ENCODE measurements at places on chromosomes 2 and 18.

DNA sequence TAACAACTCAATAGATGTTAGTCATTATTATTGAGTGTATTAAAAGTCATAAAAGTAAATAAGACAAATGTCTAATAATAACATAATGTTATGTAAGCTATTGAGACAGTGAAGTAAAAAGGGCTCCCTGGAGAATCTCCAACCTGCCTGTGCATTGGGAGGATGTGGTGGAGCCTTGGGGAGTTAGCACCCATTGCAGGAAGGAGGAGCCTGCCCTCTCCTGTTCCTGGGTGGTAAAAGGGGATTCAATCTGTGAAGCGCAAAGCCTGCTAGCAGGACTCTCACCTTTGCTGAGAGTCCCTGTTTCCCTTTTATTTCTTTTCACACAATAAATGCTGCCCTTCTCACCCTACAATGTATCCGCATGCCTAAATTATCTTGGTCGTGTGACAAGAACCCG, 206.1 kb downstream of the RAB3GAP1 start:
- DNase-seq, result no peak

- DNase-seq, result no peak
Observed at GRCh38 chr18:28095041-28095440, 81.9 kb downstream of the CDH2 start.

GRCh38 chr2:39525636-39526412, 88.7 kb upstream of the MAP4K3 start:
- DNase-seq, result no peak

DNA sequence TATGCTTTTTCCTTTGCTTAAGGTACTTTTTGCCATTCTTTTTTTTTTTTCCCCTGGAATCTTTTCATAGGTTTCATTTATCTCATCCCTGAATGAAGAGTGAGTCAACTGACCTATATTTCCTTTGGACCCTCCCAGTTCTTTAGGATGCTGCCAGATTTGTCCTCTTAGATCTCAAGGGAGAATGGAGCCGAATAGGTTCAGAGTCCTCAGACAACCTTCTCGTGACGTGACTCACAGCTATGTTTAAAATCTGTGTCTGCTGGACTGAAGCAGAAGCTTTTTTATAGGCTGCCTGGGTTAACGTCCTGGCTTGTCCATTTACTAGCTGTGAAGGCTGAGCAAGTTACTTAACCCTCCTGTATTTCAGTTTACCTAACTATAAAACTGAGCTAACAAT, 358.6 kb downstream of the DLGAP1 start:
- DNase-seq, result no peak

GRCh38 chr18:3653851-3654441, 204.0 kb downstream of the TGIF1 start:
- DNase-seq, result no peak

DNA sequence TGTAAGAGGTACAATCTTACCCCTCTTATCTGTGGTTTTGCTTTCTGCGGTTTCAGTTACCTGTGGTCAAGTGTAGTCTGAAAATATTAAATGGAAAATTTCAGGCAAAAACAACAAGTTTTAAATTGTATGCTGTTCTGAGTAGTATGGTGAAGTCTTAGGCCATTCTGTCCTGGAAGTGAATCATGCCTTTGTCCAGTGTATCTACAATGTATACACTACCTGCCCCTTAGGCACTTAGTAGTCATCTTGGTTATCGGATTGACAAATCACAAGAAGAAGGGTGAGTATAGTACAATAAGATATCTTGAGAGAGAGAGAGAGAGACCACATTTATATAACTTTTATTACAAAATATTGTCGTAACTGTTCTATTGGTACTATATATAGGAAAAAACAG, 43.5 kb downstream of the RAB3GAP1 start:
- no peak for DNase-seq

DNA sequence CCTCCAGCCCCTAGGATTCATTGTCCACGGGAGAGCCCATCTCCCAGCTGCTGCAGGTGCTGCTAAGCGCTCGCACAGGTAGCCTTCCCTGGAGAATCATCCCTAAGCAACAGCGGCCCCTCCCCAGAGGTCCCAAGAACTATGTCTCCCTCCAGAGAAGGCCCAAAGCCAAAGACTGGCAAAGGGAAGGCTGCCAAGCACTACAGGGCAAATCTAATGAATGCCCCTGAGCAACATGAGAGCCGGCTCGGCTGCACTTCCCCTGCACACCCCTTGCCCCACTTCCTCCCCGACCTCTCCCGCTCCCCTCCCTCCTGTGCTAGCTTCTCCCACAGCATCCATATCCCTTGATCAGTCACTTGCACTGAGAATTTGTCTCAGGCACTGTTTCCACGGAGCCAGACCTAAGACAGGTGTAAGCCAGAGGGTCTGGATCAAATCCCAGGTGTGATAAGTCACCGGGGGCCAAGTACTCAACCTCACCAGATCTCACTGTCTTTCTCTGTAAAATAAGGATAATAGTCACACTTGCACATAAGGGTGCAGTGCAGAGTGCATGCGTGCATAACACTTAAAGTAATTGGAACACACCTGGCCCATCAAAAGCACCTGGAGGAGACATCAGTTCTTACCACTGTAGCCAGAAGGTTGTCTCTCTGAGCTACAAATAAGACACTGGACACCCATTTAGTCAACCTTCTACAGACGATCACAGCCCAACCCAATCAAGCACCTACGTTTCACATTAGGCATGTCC, 20.1 kb upstream of the COL6A3 start:
- no peak for DNase-seq

DNA sequence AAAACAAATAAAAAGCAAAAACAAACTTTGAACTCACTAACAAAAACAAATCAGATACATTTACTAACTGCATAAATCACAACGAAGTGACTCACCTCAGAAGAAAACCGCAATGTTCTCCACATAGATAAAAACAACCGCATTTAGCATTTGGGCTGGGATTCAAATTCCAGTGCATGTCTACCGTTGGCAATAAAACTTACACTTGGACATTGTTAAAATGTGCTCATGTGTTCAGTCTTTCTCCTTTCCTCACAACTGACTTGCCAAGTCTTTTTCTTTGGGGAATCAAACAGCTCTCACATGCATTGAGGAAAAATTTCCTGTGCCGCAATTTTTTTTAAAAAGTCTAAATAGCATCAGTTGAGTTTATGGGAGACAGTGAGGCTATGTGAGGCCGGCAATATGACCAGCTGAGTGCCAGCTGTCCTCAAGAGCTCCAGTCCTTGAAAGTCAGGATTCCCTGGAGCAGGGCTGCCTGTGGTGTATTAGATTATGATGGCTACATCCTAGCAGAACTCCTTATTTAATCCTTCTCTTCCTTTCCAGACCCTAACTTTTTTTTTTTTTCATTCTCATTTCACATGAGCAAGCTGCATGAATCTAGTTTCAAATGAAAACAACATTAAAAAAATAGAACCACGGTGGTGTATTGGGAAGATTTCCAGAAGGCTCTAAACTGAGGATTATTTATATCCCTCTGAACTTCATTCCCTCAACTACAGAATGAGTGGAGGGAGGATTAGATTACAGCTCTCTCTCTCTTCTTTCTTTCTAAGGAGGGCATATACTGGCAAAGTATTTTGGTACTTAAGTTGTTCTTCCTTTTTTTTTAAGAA, 70.2 kb upstream of the MEIS1 start:
- DNase-seq, result no peak
